ENCODE measurements at places on chromosomes 16 and 17.

GRCh38 chr16:53740476-53740875 lies 36.5 kb downstream of the FTO start:
- no peak for DNase-seq

DNA sequence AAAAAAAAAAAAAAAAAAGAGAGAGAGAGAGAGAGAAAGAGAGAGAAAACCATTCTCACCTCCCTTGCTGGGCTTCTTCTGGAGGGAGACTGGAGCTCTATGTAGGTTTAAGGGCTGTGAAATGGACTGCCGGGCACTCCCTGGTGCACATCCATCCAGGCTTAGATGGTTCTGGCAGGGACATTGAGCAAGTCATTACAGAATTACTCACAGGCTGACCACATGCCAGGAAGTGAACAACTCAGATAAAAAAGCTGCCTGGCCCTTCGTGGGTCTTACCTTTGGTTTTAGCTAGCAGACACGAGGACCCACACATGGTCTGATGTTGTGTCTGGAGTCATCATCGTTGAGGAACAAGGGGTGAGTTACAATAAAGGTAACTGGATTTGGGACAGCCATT lies 847.4 kb upstream of the EEF2KMT start:
- DNase-seq: no peak

DNA sequence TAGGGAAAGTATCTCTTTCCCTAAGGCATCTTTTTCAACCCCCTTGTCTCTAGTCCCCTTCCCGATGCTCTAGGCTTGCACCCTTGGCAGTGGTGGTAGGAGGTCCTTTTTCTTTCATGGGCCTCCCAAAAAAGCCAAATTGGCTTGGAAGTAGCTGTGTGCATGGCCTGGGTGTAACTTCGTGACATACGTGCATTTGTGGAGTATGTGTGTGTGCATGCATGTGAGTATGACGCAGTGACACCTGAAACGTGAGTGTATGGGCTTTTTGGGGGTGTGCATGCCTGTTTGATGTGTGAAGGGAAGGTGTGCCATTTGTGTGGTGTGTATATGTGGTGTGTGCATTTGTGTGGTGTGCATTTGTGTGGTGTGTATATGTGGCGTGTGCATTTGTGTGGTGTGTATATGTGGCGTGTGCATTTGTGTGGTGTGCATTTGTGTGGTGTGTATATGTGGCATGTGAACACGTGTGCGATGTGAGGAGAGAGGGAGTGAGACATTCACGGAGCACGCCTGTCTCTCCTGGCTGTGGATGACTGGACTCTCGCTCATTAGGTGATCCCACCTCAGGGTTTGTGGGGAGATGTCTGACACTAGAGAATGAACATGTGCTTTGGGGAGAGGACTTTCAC lies 15.7 kb downstream of the IGFBP4 start:
- DNase-seq: no peak

GRCh38 chr16:11358531-11358930 lies 13.3 kb downstream of the RMI2 start:
- no peak for DNase-seq

DNA sequence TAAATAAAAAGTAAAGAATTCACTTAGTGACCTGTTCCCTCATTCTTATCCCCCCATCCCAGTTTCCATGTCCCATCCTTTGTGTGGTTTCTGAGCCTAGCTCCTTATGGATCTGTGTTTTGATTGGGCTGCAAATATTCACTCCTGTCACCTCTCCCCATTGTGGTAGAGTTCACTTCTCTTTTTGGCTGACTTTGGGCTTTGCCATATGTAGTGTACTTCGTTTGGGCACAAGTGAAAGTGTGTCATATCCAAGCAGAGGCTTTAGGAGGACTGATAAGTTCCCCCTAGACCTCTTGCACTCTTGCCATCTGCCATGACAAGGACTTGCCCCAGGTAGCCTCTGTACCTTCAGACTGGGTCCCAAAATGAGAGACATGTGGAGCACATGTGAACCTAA lies 13.0 kb upstream of the DHRS7B start:
- no peak for DNase-seq

GRCh38 chr17:43330876-43331639 lies 67.7 kb upstream of the ARL4D start:
- no peak for DNase-seq

DNA sequence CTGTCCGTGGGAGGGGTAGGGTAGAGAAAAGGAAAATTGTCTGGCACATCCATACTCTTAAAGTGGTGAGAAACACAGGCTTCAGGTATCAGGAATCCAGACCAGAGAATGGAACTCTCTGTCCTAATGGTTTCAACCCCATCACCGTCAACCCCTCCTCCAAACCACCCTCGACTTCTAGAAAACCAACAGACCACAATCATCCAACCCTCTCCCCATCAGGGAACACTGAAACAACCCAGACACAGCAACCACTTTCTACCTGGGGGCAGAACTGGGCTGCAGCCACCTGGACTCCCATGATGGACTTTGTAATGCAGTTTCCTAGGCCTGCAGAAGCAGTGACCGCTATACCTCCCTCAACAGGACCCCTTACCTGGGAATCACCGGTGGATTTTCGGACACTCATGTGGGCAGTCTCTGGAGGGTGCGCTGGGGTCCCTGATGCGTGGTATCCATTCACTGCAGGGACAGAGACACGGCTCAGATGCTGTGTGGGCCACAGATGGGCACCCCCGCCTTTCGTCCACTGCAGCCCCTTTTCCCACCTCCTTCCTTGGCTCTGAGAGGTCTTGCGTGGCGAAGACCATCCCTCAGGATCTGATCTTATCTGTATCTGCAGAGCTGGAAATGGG lies 64.3 kb upstream of the RCVRN start:
- DNase-seq: no peak

DNA sequence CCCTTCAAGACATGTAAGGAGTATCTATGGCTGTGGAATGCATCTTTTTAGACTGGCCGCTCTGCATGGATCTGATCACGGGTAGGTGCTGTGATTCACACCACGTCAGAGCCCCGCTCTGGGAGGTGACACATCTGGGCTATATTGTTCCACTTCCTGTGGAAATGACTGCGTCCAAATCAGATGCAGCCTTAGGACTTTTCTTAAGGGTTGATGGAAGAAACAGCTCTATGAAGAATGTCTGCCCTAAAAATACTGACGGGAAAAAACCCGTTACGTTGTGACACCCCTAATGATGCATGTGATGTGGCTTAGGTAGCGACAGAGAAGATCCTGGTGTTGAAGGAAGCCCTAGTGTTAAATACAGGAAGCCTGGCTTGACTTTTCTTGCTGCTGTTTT lies 12.2 kb downstream of the BANP start:
- DNase-seq: no peak

DNA sequence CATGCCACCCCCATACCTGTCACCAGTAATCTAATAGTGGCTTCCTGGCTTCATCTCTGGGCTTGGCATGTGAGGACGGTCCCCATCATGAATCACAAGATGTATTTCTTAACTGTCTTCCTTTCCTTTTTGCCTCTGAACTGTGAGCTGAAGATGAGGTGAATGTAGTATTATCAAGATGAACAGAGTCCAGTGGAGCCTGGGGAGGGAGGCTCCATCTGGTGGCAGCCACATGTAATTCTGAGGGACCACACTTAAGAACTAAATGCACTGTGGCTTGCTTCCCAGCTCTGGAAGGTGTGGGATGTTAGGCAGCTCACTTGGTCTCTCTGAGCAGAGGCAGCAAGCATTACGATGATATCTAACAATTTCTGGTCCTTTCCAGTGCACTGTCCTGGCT lies 354.9 kb upstream of the ASIC2 start:
- DNase-seq: no peak

- DNase-seq: no peak
Observed at GRCh38 chr17:67648032-67648905, 69.5 kb upstream of the NOL11 start.

- DNase-seq: no peak
Observed at GRCh38 chr17:76017481-76018339, 9.4 kb downstream of the EVPL start.

GRCh38 chr16:71896764-71897368 lies 1.5 kb downstream of the IST1 start:
- DNase-seq: no peak

- no peak for DNase-seq
Observed at GRCh38 chr17:44417553-44417952, 28.1 kb upstream of the ITGA2B start.

- peak; percentile 51 for DNase-seq
Observed at GRCh38 chr16:82181461-82182185, 11.6 kb upstream of the MPHOSPH6 start.

DNA sequence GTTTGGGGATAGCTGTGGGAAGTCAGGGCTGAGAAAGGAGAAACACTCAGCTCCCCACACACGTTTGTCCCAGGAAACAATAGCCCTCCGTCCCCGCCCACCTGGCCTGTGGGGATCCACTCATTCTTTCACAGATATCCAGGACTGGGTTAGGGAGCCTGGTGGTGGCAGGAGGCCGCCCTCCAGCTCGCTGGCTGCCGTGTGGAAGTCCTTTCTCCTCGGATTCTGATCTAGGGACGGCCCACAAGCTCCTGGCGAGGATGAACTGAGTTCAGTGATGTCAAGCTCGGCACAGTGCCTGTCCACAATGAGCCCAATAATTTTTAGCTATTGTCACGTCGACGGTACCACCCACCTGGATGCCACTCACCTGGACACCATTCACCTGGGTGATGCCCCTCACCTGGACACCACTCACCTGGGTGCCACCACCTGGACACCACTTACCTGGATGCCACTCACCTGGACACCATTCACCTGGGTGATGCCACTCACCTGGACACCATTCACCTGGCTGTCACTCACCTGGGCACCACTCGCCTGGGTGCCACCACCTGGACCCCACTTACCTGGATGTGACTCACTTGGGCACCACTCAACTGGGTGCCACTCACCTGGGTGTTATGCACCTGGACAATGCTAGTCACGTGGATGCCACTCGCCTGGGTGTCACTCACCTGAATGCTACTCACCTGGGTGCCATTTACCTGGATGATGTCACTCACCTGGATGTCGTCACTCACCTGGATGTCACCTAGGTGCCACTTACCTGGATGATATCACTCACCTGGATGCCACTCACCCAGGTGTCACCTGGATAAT lies 172.5 kb upstream of the FOXF1 start:
- no peak for DNase-seq

- no peak for DNase-seq
Observed at GRCh38 chr17:45581860-45582259, 91.3 kb upstream of the PLEKHM1 start.

DNA sequence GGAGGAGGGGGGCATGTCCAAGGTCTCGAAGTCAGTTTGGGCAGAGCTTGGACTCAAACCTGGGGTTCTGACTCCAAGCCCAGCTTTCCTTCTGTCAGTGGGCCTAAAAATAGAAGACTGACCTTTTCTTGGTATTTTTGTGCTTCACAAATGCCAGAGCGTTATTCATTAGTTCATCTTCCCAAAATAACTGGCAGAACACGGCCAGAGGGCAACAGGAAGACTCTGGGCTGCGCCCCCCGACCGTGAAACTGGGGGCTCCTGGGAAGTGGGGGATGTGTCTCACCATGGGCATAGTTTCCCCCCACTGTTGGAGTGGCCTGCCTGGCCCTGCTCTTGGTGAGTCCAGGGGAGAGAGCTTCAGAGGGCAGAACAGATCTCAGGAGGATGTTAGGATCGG lies 94.0 kb downstream of the SOCS1 start:
- DNase-seq: no peak

DNA sequence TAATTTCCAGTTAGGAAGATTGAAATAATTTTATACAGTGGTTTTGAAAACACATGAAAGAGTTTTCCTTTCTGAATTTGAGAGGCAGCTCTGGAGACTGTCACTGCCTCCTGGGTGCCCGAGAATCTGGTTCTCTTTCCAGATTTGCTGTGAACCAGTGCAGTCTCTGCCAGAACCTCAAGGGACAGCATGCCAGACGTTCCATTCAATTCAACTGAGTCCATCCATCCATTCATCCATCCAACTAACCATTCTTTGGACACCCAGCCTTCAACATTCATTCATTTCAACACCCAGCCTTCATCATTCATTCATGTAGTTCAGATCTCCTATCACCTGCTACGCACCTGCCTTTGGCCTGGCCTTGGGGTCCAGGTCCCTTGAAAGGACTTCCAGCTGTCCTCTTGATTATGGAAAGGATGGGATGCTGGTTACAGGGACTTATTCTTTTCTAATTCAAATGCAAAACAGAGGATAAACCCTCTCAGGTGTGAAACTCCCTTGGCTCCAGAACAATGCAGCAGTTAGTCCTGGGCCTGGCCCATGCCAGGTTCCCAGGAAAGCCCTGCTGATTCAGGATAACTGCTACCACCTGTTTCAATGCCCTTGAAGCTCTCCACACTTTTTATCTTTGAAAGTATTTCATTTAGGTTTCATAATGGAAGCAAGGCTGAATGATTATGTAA lies 68.7 kb downstream of the WSCD1 start:
- no peak for DNase-seq

DNA sequence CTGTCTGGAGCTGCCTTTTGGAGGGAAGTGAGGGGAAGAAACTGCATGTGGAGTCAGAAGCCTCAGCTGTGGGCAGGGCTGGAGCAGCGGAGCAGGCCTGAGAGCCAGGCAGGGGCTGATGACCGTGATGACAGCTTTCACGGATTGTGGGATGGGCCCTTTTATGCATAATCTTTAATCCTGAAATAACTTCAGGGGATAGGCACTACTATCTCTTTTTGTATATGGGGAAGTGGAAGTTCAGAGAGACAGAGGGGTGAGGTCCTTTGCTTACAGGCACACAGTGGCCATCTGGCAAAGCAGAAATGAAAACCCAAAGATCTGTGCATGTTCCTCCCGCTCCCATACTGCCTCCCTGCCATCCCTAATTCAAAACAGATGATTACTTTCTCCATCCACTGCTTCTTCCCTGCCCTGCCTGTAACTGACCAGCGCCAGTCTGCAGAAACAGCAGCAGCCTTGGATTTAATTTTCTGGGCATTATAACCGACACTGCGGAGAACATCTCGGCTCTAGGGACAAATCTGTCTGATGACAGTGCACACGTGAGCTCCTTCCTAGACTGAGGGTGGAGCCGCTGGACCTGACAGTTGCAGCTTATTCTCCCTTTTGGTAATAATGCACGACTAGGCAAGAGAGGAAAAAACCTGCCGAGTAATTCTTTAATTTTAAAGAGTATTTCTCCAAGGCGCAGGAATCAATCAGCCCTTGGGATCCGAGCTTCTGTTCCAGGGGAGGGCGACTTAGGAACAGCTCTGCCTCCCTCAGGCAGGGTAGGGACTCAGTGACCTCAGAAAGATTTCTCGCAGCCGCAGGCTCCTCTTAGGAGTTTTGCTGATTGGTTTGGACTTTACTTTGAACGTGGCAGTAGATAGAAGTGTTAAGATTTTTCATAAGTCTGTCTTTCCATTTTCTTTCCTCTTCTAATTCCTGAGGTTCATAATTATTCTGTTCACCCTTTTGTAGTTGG lies 95.4 kb downstream of the UTP18 start:
- no peak for DNase-seq

DNA sequence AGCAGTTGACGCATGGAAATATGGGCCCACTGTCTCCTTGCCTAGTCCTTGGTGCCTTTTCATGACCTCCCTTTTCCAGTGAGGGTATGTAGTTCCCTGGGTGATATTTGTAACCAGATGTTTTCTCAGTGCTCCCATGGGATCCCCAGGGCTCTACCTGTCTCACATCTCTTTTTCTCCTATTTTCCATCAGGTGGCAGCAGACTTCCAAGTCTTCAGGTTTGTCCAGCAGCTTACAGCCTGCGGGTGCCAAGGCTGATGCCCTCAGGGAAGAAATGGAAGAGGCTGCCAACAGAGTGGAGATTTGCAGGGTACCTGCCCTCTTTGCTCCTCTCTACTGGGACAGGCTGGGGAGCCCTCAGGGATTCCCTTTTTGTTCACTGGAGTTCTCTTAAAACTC lies 89.1 kb downstream of the ELAC2 start:
- peak; percentile 3 for DNase-seq

- no peak for DNase-seq
Observed at GRCh38 chr17:57406131-57406980, 150.0 kb downstream of the MSI2 start.

- DNase-seq: no peak
Observed at GRCh38 chr16:17770104-17770503, 299.3 kb upstream of the XYLT1 start.

Measured in NCI-H1105 (cell line).